ENCODE measurements at places on chromosomes 12 and 14. TPM values are rescaled to one million over a fixed set of nuclear protein-coding genes. Genes with fewer than 3 reads are reported as not detected.

Gene OR4N2
- total RNA-seq = not detected

- DNase-seq = no peak
Observed at GRCh38 chr14:105602799-105603793, 76.7 kb downstream of the TMEM121 start.

- DNase-seq = no peak
Observed at GRCh38 chr14:86779416-86779815, 1213.6 kb downstream of the GALC start.

GRCh38 chr12:80670214-80670613, 37.2 kb upstream of the MYF6 start:
- no peak for DNase-seq

- no peak for DNase-seq
Observed at GRCh38 chr12:115791331-115791730, 486.2 kb downstream of the MED13L start.

Gene LRRC10
- total RNA-seq = not detected

Gene OAS2
- 2.0 TPM for total RNA-seq

Gene STON2
- 17.9 TPM for total RNA-seq

- DNase-seq = no peak
Observed at GRCh38 chr14:58866391-58866790, 228.6 kb downstream of the DACT1 start.

GRCh38 chr12:124506145-124506831, 61.1 kb downstream of the NCOR2 start:
- peak; percentile 87 for DNase-seq

Gene KANSL2
- 82.7 TPM for total RNA-seq

Gene RPL10L
- not detected for total RNA-seq

Gene P2RX2
- not detected for total RNA-seq

GRCh38 chr12:5438671-5439200, 6.8 kb downstream of the NTF3 start:
- DNase-seq = no peak

Gene EMP1
- total RNA-seq = 213 TPM

DNA sequence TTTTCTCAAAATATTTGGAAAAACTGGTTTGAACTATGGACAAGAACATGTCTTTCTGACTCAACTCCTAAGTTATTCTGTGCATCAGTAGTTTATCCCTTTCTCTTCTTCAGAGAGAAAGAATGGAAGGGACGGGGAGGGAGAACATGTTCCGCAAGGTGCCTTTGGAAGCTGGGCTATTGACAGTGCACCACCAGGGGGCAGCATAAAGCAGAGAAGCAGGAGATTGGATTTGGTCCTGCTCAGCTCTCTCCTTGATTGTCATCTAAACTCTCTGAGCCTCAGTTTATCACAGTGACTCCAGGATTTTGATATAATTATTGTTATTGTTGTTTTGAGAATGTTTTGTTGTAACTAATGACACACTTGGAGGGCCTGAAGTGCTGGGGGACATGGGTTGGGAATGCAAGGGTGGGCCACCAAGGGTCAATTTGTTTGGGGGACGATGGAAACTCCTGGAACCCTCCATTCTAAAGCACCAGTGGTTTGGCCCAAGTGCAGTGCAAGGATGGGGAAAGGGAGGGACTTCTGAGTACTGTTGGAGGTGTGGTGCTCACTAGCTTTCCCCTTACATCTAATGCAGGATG, 45.3 kb upstream of the ANO6 start:
- peak; percentile 71 for DNase-seq

DNA sequence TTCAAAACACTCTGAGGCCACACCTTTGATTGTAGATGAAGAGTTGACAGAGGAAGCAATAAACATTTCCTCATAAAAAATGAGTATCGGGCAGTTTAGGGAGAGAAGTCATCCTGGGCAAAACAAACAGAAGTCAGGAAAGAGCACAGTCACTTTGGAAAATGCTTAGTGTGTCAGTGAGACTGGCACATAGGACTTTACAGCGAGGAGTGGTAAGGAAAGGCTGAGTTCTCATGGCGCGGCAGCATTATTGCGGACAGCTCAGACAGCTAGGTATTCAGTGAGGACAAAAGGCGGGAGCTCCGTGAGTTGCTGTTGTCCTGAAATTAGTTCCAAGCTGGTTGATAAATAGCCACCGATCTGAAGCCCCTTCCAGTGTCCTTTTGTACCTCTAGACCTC, 229.9 kb downstream of the SNAPC1 start:
- DNase-seq = no peak

DNA sequence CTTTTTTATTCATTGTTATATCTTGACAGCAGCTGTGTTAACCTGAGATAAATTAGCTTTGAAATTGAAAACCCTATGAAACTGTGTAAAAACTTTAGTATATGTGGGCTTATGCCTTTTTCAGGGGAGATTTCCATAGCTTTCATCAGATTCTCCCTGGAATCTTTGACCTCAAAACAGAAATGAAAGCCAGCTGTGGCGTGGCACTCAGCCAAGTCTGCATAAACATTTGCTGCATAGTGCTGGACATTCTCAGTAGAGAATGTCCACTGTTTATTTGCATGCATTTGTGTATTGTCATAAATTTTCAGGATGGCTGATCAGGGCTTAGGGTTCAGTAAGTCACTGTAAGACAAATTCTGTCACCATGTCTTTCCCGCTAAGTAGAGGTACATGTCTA, 115.3 kb upstream of the NAP1L1 start:
- no peak for DNase-seq

- DNase-seq = peak; percentile 67
Observed at GRCh38 chr12:96516472-96517430, 27.4 kb downstream of the CFAP54 start.

Gene GLIPR1L1
- total RNA-seq = not detected

- peak; percentile 72 for DNase-seq
Observed at GRCh38 chr12:65948320-65949008, 124.2 kb downstream of the HMGA2 start.

GRCh38 chr14:93231129-93231979, 24.3 kb downstream of the UBR7 start:
- no peak for DNase-seq

- no peak for DNase-seq
Observed at GRCh38 chr14:36514278-36515104, 5.5 kb downstream of the NKX2-1 start.

Gene RASSF3
- 64.7 TPM for total RNA-seq

Gene OR6S1
- not detected for total RNA-seq

Gene GALNT16
- total RNA-seq = 2.1 TPM

DNA sequence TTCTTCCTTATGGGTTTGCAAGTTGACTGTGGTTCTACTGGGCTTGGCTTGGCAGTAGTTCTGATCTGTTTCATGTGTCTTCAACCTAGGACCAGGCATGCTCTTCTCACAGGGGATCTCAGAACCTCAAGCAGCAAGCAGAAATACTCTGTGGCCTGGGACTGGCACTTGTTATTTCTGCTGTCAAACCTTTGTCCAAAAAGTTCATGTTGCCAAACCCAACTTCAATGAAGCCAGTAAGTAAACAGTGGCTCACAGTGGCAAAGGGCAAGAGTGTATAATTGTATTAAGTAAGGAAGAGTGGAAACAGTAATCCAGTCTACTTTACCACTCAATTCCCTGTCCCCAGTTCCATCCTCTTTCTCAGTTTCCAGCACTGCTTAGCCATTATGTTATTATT, 15.7 kb upstream of the HMGA2 start:
- no peak for DNase-seq

GRCh38 chr12:124147575-124147974, 147.3 kb upstream of the RFLNA start:
- no peak for DNase-seq

- no peak for DNase-seq
Observed at GRCh38 chr14:103442288-103442687, 57.1 kb downstream of the MARK3 start.

DNA sequence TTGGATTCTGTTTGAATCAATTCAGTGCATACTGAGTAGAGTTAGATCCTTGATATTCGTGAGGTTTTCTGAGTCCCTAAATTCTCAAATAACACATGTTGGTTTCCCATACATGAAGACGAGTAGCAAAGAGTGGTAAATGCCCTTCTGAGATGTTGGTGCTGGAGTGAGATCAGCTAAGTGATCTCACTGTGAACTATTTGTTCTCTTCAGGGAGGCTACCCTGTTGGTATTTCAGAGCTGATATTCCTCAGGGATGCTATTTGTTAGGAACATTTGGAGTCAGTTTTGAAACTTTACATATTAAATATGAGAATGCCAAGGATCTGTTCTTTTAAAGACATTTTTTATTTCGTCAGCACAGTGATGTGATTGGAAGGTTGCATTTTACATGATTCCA, 54.7 kb downstream of the SUSD6 start:
- no peak for DNase-seq

- no peak for DNase-seq
Observed at GRCh38 chr14:22379727-22380126, 209.3 kb downstream of the DAD1 start.

Gene TTC6
- 0.07 TPM for total RNA-seq

DNA sequence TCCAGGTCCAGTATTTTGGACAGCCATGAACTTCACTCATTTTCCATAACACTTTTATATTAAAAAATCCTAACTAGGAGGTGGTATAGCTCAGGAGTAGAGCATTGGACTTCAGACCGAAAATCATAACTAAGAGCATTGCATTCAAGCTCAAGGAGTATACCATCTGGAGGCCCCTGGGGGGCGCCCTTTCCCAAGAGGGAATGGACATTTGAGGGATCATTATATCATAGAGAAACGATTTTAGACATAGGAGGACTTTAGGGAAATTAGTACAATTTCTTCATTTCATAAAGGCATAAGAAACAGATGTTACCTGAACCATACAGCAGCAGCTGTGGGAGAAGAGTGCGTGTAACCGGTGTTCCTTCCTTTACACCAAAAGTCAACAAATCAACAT, 5.2 kb upstream of the ATG14 start:
- DNase-seq = no peak

Gene SRRM4
- total RNA-seq = under 0.01 TPM

GRCh38 chr12:106226884-106227640, 20.8 kb downstream of the CKAP4 start:
- no peak for DNase-seq

DNA sequence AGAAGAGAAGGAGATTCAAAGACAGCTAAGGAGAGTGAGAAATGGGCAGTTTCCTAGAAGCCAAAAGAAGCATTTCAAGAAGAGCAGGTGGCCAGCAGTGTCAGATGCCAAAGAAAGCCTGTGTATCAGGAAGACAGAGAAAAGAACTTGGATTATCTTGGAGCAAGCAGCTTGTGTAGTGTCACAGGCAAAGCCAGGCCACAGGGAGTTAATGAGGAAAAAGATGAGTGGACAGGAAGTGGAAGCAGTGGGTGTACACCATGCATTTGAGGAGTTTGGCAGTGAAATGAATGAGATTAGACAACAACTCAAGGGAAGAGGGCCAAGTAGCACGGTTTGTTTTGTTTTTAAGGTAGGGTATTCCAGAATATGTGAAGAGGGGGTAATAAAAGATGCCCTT, 5.6 kb upstream of the MYH7 start:
- DNase-seq = no peak

GRCh38 chr14:44896275-44897040, 65.3 kb downstream of the KLHL28 start:
- DNase-seq = no peak

DNA sequence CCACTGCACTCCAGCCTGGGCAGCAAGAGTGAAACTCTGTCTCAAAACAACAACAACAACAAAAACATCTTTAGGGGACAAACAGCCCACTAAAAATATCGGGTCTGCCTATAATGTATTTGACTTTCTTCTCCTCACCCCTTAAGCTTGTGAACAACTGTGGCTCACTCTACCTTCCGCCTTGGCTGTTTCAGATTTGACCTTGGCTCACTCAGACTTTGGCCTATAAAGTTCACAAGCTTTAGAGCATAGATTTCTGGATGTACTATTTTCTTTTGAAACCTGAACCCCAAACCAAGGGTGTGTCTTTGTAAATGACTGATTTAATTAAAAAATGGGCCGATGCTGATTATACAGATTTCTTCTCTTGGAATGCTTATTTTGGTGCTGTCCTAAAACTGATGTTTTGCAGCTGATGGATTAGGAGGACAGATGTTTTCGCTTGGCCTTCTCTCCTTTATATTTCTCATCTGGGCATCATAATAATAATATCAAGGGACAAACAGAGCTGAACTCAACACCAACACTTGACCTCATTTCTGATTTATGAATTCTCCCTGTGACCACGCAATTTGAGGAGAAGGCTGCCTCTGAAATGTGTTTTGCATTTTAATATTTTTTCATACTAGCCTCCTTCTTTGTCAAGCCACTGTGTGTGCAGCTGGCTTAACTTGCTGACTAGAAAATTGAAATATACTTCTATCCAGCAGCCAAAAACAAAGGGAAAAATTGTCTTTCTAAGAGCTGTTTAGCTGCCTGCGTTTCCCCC, 40.2 kb upstream of the RASSF3 start:
- no peak for DNase-seq

DNA sequence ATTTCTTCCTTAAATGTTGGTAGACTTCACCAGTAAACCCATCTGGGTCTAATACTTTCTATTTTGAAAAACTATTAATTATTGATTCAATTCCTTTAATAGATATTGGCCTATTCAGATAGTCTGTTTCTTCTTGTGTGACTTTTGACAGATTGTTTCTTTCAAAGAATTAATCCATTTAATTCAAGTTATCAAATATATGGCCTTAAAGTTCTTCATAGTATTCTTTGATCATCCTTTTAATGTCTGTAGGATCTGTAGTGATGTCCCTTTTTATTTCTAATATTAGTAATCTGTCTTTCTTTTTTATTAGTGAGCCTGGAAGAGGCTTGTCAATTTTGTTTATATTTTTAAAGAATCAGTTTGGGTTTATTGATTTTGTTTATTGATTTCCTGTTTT, 190.0 kb downstream of the SLC38A4 start:
- DNase-seq = no peak

- peak; percentile 49 for DNase-seq
Observed at GRCh38 chr14:101233021-101233366, 328.3 kb upstream of the DIO3 start.

DNA sequence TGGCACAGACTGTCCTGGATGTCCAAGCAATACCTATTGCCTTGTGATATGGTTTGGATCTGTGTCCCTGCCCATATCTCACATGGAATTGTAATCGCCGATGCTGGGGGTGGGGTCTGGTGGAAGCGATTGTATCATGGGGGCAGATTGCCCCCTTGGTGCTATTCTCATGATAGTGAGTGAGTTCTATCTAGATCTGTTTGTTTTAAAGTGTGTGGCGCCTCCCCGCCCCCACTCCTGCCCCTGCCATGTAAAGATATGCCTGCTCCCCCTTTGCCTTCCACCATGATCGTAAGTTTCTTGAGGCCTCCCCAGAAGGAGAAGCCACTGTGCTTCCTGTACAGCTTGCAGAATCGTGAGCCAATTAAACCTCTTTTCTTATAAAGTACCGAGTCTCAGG, 16.8 kb upstream of the LRRC10 start:
- no peak for DNase-seq

GRCh38 chr12:106369624-106370346, 12.2 kb downstream of the POLR3B start:
- no peak for DNase-seq

GRCh38 chr14:67416810-67417209, 4.8 kb upstream of the PLEK2 start:
- no peak for DNase-seq

GRCh38 chr14:35285168-35286002, 6.8 kb upstream of the PSMA6 start:
- no peak for DNase-seq

Gene GRIP1
- total RNA-seq = 74.8 TPM

Gene RIPK3
- 123 TPM for total RNA-seq

Measured in uterus (tissue), 4 donors.